ENCODE measurements at places on chromosomes 3 and 15.

DNA sequence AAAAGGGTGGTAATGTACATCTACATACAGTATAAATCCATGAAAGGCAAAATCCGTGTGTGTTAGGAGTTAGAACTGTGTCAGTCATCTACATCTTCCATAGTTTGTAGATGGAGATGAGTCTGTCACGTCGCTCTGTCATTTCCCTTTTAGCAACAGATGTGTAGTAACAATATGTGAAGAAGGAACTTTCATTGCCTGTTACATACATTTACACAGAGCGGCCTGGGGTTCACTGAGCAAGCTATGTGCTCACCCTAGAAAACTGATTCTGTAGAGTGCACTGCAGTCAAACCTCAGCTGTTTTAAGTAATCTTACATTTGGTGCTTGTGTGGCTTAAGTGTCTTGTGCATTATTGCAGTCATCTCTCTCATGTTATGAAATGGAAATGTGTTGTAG lies 41.6 kb upstream of the AP3B2 start:
- no peak for ATAC-seq

DNA sequence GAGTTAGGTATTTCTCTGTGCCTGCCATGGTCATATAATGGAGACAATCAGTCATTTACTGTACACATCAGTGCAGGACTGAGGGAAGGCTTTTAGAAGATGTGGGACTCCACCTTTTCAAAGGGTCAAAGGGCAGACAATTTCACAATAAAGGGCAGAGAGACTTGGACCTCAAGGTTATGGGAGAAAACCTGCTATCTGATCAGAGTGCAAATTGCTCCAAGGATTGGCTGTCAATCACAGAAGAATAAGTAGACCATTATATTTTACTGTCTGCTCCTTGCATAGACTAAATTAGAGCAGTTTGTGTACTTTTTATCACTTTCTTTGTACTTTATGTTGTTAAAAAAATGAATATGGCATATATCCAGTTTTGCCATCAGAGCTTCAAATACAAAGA lies 314.9 kb upstream of the ATP11B start:
- ATAC-seq = no peak

GRCh38 chr3:56076746-56077145 lies 391.5 kb downstream of the ERC2 start:
- no peak for ATAC-seq

GRCh38 chr3:136378011-136378410 lies 127.9 kb downstream of the PCCB start:
- ATAC-seq = no peak

- ATAC-seq = no peak
These were observed 615.7 kb downstream of the TBL1XR1 start for GRCh38 chr3:176581589-176581988.

GRCh38 chr3:34533451-34533850 lies 735.0 kb downstream of the PDCD6IP start:
- no peak for ATAC-seq

DNA sequence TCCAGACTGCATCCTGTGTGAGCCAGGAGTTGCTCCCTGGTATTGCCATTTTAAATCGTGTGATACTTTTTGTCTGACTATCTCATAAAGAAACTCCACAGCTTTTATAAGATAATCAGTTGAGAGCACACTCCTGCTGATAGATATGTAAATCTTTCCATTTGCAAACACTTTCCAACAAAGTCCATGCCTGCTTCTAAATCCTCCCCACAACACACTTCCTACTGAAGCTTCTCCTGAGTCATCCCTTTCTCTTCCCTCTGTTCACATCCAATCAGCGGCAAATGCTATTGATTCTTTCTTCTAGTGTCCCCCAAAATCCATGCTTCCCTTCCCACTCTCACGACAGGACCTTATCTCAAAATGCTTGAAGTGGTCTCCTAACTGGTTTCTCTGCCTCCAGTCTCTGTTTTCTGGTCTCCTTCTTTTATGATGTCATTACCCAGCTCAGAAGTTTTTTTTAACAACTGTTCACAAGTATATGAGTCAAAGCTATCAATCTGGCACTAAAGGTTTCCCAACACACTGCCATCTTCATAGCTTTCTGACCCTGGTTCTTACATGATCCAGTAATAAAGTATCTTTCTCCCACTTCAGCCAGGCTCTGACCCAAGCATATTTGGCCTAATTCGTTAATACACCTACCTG lies 4.5 kb upstream of the WWTR1 start:
- ATAC-seq = no peak

DNA sequence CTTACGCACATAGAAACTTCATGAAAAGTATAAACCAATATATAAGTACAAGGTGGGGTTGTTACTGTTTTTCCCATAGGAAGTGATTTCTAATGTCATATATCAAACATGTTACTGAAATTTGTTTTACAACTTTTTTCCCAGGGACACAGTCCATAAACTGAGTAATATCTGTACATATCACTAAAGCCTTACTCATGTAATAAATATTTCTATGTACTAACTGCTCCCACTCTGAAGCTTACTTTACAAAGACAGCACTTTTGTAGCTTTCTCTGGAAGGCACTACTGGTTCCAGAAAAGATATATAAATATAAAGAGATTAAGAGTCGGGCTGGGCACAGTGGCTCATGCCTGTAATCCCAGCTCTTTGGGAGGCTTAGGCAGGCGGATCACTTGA lies 91.7 kb downstream of the MYO5A start:
- no peak for ATAC-seq

DNA sequence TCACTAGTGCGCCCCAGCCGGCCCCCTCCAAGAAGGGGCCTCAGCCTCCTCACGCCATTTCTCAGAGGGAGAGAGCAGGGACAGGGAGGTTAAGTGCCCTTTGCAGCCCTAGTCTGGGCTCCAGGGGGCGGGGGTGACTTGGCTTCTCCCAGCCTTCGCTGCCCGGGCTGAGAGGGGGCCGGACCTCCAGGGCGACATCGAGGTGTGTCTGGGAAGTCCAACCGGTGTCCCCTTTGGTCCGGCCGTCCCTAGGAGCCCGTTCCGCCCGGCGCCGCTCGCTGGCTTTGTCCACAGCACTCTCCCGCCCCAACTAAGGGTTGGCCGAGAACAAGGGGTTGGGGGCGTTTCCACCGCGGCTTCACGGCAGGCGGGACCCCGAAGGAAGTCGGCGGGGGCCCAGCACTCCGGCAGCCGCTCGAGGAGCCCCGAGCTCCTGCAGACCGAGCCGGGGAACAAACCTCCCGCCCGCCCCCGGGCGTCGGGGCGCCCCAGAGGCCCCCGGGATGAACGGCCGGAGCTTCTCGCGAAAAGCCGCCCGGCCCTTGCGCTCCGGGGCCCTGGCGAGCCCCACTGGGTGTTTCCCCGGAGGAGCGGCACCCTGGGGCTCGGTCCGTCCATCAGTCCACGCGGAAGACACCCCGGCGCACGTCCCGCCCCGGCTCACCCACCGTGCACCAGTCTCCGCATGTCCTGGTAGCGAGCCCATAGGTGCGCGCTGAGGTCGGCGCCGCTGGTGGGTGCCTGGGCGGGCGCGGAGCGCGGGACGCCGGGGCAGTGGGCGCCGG lies 627 bp downstream of the NT5DC2 start:
- no peak for ATAC-seq

GRCh38 chr3:153284282-153284938 lies 122.4 kb downstream of the RAP2B start:
- peak; percentile 70 for ATAC-seq

- ATAC-seq = peak; percentile 65
These were observed 5.3 kb upstream of the GUCA1C start for GRCh38 chr3:108959017-108959416.
